Renal cortex interstitium (tissue), 15 donors: ENCODE measurements at places on chromosomes 12 and 14. TPM values are rescaled to one million over a fixed set of nuclear protein-coding genes. Genes with fewer than 3 reads are reported as not detected.

DNA sequence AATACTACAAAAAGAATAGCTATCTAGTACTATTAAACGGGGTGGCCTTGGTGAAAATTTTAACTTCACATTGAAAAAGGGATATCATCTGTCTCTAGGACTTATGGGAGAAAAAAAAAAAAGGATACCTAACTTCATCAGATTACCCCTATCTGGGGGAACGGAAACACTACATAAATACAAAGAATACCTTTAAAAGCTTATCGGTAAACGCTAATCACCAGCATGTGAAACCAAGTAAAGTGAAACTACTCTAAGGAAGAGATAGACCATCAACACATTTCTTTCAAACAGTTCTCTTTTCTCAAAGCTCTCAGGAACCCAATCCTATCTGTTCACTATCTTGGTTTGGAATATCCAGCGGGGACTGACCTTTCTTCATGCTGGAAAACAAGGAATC is 3.5 kb downstream of the KICS2 start:
- no peak for DNase-seq

DNA sequence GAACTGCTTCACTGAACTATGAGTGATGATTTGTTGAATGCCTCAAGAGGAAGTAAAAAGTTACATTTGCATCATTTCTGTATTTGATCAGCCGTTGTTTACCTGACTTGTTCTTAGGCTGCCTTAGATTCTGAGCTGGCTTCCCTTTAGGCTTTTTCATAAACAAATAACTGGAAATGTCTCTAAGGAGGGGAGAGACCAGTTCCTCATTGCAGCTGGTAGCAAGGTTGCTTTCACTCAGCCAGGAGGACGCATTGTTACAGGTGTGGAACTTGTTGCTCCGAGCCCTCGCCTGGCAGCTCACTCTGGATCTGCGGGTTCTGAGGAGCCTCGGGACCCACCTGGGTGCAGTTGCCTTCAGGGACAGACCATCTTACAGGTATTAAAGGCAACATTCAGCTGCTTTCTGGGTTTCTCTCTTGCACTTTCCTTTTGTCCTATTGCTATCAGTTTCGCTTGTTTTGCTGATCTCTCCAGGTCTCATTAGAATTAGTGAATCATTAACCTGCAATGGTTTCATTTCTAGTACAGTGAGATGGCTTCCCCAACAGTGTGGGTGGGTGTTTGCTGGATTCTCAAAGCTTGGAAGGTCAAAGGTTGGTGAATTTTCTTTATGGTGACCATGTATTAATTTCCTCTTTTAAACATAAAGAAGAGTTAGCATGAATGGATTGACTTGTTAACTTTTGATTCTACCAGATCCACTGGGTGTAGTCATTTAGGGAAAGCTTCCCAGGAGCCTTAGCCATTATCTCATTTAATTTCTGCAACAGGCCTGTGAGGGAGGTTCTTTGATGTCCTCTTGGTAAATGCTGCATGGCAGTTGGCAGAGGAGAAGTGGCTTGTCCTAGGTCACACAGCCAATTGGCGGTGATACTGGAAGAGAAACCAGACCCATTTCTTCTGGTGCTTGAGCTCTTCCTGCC is at the start of gene PLEKHG7:
Gene PLEKHG7, plus strand, starts transcription at position 236 of the 926 bp plus-strand sequence. CDS start 3,643 bp downstream, outside the sequence.
- DNase-seq = peak; percentile 16

DNA sequence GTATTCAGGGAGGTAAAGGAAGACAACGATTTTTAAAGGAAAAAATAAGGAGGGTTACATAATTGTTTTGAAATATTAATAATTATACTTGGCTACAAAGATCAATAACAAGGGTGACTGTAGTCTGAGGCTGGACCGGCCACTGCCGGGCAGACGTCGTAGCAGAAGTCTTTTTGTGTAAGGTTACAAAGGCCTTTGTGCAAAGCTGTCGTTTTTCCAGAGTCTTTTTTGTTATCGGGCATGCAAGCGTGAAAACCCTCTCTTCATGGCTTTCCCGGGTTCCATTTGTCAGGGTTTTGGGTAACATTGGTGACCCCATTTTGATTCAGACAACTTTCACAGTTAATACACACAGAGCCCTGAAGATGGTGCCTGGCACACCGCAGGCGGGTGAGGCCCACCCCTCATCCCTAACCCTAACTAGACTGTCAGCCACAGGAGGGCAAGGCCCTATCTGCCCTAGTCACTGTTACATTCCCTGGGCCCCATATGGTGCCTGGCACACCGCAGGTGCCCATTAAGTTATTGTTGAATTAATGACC is 31.3 kb downstream of the RILPL1 start:
- no peak for DNase-seq

- no peak for DNase-seq
Measured at GRCh38 chr12:5163661-5164060, 120.0 kb downstream of the KCNA5 start.

DNA sequence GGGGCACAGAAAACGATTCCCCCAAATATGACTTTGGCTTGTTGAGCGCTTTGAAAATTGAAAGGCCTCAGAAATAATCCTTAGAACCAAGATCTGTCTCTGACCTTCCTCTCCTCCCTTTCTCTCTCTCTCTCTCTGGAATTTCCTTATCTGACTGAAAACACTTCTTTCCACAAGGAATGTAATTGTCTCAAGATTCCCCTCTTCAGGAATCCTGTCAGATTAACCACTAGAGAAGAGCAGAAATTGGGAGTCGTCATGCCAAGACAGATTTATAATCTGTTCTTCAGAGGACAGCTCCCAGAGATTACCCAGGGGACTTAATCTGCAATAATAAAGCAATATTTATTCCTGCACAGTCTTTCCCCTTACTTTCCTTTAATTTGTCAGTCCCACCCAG is 317.6 kb downstream of the ACSS3 start:
- DNase-seq = no peak

DNA sequence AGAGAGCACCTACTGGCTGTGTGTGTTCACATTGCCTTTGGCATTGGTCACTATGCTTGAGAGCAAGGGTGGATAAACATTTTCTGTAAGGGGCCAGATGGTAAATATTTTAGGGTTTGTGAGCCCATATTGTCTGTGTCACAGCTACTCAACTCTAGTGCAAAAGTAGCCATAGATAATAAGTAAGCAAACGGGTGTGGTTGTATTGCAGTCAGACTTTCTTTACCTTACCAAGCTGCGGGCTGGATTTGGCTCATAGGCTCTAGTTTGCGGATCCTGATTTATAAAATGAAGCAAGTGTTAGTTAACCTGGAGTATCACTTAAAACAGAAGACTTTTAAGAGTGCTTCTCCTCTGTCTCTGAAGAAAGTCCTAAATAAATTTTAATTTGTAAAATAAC is 169.0 kb downstream of the KICS2 start:
- DNase-seq = no peak

GRCh38 chr14:53943751-53944083 is 12.9 kb downstream of the BMP4 start:
- no peak for DNase-seq

- DNase-seq = no peak
Measured at GRCh38 chr12:112750971-112751370, 40.6 kb upstream of the RPH3A start.

SDSL gene
- polyA plus RNA-seq = 17.0 TPM

NPFF gene
- 1.00 TPM for polyA plus RNA-seq

RFX4 gene
- 0.26 TPM for polyA plus RNA-seq
